Retina (tissue), 1 donor: ENCODE measurements at places on chromosomes 3 and 15.
A peak's percentile ranks its signal among the peaks of the same experiment; 100 is the strongest.

GRCh38 chr3:161117646-161118045 is 12.5 kb upstream of the B3GALNT1 start:
- no peak for DNase-seq

DNA sequence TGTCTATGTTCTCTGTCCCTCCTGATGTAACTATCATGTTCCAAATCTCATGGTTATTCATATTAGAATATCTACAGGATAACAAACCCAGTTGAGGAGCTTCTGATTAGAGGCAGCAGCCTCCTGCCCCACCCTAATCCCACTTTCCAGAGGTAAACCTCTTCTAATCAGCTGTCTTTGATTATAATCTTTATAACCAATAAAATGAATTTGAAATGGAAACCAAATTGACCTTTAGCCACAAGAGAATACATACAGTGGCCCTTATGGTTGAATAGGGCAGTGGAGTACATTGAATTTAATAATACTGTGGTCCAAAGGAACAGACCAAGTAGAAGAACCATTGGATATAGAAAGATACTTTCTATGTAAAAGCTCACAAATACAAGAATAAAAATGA is 281.3 kb upstream of the UMPS start:
- DNase-seq = no peak

- no peak for DNase-seq
Observed at GRCh38 chr3:168422843-168423242, 327.1 kb upstream of the GOLIM4 start.

DNA sequence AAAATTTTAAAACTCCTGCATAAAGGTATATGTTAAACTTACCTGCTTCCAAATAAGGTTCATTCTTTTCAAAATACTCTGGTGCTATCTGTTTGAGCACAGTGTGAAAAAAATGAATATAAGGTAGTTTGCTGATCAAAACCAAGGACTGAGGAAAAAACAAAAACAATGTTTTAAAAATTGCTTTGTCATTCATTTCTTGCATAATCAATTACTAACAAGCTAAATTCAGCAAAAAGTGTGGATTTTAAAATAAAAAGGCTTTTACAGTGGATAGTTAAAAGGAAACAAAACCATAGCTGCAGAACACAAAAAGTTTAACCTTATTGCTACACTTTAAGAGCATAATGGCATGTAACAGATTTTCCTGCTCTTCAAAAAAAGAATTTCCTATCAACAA is 31.5 kb downstream of the DENND6A start:
- DNase-seq = no peak

DNA sequence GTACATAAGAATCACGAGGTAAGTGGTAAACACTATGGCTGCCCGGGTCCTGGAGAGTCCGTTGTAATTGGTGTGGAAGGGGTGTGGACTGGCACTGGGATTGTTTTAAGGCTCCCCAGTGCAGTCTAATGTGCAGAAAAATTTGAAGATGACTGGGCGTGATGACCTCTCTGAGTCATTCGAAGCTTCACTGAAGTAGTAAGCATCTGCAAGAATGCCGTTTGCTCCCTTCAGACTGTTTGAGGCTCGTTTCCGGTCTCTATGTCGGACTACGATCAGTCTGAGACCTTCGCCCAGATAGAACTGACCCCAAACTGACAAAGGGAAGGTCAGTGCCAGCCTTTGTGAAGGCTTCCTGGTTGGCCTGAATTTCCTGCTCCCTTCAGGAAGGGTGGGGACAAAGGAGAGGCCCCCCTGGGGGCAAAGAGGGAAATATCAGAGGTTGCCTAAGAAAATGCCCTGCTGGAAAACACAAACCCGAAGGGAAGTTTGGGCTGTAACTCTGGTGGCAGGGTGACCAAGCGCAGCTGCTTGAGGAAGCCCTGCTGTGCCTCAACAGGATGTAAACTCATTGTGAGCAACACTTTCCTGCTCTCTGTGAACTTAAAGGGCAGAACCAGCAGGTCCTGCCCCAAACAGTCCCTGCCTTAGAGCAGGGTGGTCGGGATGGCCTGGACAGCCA is 34.6 kb downstream of the BTD start:
- no peak for DNase-seq

DNA sequence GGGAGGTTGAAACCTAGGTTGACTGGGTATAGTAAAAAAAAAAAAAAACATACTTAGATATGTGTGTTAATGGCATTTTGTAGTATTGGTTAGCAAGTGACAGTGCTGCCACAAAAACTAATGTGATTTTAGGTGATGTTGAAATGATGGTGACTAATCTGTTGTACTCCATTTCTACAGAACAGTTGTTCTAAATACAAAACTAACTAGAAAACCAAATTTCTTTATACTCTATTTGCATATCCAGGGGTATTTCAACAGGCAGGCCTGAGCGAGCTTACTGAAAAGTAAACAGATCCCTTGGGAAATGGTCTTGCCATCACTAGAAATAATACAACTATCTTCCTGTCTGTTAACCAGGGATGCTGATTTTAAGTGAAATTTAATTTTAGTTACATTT is 20.5 kb downstream of the TSC22D2 start:
- no peak for DNase-seq

GRCh38 chr3:74469151-74469550 is 145.3 kb downstream of the CNTN3 start:
- no peak for DNase-seq

DNA sequence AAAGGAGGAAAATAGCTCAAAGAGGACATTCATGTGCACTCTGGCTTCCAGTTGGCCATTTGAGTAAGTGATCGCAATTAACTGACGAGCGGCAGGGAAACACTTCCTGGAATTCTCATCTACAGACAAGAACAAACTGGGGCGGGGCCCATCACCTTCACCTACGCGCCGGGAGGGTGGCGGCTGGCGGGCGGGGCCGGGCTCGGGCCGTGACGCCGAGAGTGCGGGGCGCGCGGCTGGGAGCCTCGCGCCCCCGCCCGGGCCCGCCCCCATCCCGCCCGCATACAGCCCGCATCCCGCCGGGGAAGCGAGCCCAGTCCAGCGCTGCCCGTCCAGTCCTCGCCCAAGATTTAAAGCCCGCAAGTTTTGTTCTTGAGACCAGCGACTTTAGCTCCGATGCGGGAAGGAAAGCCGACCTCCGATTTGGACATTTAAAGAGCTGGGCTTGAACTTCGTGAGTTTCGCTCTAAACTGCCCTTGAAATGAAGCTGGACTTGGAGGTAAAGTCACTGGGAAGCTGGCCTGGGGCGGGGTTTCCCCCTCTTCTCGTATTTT is at the start of gene B3GNT5:
B3GNT5 (plus strand) TSS at position 281 of the 555 bp plus-strand sequence. CDS start 16,546 bp downstream, outside the sequence.
- DNase-seq = no peak

DNA sequence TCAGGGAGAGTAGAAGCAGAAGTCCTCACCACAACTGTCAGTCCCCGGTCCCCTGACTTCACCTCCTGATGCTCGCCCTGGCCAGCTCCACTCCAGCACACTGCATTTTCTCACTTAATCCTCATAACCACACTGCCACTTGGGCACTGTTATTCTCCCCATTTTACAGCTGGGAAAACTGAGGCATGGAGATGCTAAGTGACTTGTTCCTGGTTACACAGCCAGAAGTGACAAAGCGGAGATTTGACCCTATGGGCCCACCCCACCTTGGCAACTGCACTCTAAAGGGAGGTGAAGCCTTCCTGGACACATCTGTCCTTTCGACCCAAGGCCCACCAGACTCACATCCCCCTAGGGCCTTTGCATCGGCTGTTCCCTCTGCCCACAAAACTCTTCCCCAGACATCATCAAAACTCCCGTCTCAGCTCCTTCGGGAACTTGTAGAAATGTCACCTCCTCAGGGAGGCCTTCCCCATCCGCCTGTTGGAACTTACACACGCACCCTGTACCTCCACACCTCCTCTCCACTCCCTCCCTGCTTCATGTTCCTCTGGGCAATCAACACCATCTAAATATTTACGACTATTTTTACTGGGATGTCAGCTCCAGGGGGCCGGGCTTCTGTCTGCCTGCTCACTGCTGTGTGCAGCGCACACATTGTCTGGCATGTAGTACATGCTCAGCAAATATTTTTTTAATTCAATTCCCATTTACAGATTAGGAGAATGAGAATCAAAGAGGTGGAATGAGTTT is 3.1 kb downstream of the GRIP2 start:
- no peak for DNase-seq

- no peak for DNase-seq
Observed at GRCh38 chr15:87349181-87349580, 907.4 kb downstream of the NTRK3 start.

DNA sequence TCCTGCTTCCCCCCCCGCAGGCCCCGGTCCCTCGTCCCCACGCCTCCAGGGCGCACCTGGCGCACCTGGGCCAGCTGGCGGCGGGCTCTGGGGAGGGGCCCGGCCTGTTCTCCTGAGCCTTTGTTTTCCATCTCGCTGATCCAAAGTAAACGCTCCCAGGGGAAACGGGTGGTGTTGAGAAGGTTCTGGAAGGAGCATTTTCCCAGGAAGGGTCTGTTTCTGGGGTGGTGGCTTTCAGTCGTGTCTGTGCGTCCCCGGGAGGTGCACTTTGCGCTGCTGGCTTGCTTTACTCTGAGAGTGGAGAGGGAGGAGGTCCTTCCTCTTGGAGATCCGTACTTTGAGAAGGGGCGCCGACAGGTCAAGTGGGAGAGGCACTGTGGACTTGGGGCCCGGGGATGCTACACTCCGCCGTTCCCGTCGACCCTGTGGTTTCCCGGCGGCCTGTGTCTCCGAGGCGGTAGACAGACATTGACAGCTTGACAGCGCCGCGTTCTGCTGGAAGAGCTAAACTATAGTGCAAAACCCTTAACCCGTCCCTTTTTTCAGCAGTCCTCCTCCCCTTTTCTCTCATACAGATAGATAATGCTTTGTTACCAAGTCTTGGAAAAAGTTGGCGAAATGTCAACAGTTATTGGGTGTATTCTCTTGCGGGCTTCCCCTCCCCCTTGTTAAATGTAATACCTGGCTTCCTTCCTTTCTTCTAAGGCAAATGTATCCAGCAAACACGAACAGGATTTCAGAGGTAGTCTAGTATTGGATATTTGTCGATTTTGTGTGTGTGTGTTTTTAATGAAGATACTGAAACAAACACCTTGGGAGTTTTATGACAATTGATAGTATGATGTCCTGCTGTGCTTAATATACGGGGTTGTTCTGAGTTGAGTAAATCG is 6.5 kb downstream of the TPM1 start:
- peak; percentile 79 for DNase-seq

DNA sequence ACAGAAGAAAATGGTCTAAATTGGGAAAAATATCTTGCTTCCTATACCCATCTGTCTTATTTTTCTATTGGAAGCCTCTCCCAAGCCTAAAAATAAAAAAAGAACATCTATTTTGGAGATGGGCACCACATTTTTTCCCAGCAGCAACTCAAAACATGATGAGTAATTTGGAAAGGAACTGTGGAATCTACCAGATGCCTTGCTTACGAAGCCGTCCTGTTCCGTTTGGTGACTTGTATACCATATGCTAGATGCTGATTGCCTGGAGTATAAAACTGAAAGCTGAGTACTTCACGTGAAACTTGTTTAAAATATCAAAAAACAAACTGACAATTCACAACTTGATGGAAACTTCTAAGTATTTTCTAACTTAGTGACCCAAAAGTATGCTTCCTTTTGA is 491.0 kb downstream of the ROBO2 start:
- DNase-seq = no peak

DNA sequence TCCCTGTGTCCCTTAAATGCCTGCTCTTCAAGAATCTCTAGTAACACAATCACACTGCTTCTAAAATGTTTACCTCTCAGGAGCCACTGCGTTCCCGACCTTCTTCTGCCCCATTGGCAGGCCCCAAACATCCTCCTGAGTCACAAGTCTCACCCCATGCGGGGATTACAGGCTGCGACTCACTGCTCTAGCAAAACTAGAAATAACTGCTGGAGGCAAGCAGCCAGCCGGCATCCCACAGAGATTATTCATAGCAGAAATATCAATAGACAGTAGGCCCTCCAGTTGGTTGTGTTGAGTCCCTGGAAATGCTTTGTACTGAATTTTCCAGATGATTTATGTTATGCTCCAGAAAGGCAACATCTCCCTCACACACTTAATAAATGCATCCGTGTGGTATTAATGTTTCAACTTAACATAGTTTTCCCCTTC is 64.8 kb downstream of the RFTN1 start:
- no peak for DNase-seq

- DNase-seq = no peak
Observed at GRCh38 chr3:61967937-61968336, 405.4 kb downstream of the FEZF2 start.

- no peak for DNase-seq
Observed at GRCh38 chr3:101303089-101303731, 17.2 kb downstream of the IMPG2 start.

DNA sequence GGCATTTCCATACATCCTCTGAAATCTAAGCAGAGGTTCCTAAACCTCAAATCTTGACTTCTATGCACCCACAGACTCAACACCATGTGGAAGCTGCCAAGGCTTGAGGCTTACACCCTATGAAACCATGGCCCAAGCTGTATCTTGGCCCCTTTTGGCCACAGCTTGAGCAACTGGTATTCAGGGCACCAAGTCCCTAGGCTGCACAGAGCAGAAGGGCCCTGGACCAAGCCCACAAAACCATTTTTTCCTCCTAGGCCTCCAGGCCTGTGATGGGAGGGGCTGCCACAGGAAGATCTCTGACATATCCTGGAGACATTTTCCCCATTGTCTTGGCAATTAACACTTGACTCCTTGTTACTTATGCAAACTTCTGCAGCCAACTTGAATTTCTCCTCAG is 54.4 kb upstream of the IL12A start:
- DNase-seq = no peak

- no peak for DNase-seq
Observed at GRCh38 chr15:98281130-98281529, 320.6 kb downstream of the ARRDC4 start.

DNA sequence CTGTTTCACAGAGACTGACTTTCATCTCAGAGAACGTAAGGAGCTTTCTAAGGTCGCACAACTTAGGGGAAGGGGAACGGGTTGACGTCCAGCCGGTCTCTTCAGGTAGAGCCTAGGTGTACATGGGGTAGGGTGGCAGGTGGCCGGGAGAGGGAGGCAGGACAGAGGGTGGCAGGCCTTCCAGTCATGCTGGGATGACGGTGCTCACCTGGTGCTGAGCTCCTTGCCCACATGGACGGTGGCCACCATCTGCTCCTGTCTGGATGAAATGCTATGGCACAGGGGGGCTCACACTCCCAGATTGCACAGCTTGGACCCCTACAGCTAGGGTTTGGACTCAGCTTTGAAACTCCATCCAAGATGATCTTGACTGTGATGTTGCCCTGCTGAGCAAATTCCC is 144.5 kb downstream of the ATP10A start:
- no peak for DNase-seq

DNA sequence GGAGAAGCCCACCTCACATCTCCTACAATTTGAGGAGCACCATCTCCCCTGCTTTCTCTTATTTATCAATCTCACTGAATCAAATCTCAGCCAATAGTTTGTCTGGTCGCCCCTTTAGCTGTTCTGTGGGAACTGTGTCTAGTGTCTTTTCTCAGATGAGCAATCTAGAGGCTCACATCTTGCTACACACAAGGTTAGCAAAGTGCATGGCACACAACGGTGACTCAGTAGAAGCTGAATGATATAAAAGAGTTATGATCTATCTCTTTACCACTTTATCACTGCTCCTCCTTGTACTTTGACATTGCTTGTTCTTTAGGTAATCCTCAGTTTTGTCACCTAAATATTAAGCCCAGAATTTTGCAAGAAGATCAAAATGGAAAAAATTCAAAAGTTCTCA is 16.8 kb upstream of the COLQ start:
- no peak for DNase-seq
